ENCODE measurements at places on chromosomes 7 and 10. TPM values are rescaled to one million over a fixed set of nuclear protein-coding genes. Genes with fewer than 3 reads are reported as not detected.

- DNase-seq, result no peak
- no peaks in the 10 kb centered on the region for H3K27me3 ChIP-seq
- no peak overlapping the region for H3K27ac ChIP-seq
- H3K4me3 ChIP-seq, result no peak overlapping the region
- H3K36me3 ChIP-seq, result peaks cover 9% of the 10 kb centered on the region
Observed at GRCh38 chr7:102427019-102427405, 6.4 kb upstream of the ORAI2 start.

- no peaks in the 10 kb centered on the region for H3K36me3 ChIP-seq
- DNase-seq, result no peak
- H3K27ac ChIP-seq, result no peak overlapping the region
Observed at GRCh38 chr10:83995738-83996331, 143.5 kb upstream of the GHITM start.

DNA sequence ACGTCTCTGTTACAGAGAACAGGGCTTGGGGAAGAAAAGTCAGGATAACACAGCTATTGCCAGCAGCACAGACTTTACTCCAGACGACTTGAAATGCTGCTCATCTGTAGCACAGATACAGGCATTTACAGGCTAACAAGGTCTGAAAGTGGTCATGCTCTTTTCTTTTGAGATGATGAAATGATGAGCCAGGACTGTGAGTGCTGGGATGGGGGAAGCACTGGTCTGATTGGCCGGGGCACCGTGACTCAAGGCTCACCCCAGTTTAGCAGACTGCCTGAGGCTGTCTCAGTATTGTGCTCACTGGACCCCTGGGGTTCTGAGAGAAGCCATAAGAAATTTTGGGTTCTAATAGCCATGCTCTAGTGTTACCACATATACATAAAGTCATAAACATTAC is 12.4 kb downstream of the SMKR1 start:
- no peak overlapping the region for H3K27ac ChIP-seq
- peak; percentile 30 for DNase-seq
- no peaks in the 10 kb centered on the region for H3K36me3 ChIP-seq
- H3K4me3 ChIP-seq, result no peak overlapping the region

- H3K4me3 ChIP-seq, result no peak overlapping the region
- no peaks in the 10 kb centered on the region for H3K4me1 ChIP-seq
- no peaks in the 10 kb centered on the region for H3K36me3 ChIP-seq
- no peaks in the 10 kb centered on the region for H3K27me3 ChIP-seq
- H3K27ac ChIP-seq, result no peak overlapping the region
Observed at GRCh38 chr7:142414135-142414534, 156.3 kb upstream of the PRSS58 start.

GRCh38 chr10:14372606-14373005 is 41.9 kb upstream of the FRMD4A start:
- no peaks in the 10 kb centered on the region for H3K36me3 ChIP-seq
- DNase-seq, result no peak

GRCh38 chr10:62829622-62830021 is 13.5 kb upstream of the EGR2 start:
- H3K36me3 ChIP-seq, result no peaks in the 10 kb centered on the region
- no peaks in the 10 kb centered on the region for H3K4me1 ChIP-seq
- no peak overlapping the region for H3K27ac ChIP-seq
- no peak for DNase-seq
- no peaks in the 10 kb centered on the region for H3K27me3 ChIP-seq

- peak overlapping the region; percentile 59 for H3K27ac ChIP-seq
- peaks cover 7% of the 10 kb centered on the region for H3K36me3 ChIP-seq
- peaks cover 16% of the 10 kb centered on the region for H3K4me1 ChIP-seq
- H3K4me3 ChIP-seq, result peak overlapping the region; percentile 42
- no peaks in the 10 kb centered on the region for H3K27me3 ChIP-seq
Observed at GRCh38 chr10:5446390-5446926, 34.1 kb downstream of the NET1 start.

GRCh38 chr7:129843365-129843898 is 109.3 kb downstream of the UBE2H start:
- DNase-seq, result no peak
- no peaks in the 10 kb centered on the region for H3K27me3 ChIP-seq
- no peaks in the 10 kb centered on the region for H3K36me3 ChIP-seq

DNA sequence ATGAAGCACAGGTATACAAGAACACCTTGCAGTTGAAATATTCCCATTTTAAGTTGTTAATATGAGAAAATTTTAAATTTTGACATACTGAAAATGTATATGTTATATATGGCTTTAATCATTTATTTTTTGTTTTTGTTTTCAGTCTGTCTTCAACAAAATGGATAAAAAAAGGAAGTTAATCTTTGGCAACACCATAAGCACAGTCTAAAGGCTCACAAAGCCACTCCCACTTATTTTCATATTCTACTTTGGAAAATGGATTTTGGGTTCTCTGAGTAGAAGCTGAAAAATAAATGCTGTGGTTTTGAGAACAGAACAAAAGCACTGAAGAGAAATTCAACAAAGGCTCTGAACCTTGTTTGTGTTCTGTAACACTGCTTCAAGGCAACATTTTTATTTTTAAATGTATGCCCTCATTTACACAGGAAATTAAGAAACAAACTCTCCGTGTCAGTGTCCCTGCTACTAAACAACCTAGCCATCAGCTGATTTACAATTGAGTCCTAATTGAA is 81.3 kb upstream of the LRRN3 start:
- H3K27ac ChIP-seq, result no peak overlapping the region
- no peaks in the 10 kb centered on the region for H3K36me3 ChIP-seq
- DNase-seq, result no peak
- no peak overlapping the region for H3K4me3 ChIP-seq
- H3K27me3 ChIP-seq, result no peaks in the 10 kb centered on the region

GRCh38 chr7:2231992-2232765 is 566 bp downstream of the MAD1L1 start:
- H3K36me3 ChIP-seq, result peaks cover 40% of the 10 kb centered on the region
- no peaks in the 10 kb centered on the region for H3K27me3 ChIP-seq
- H3K4me1 ChIP-seq, result peaks cover 4% of the 10 kb centered on the region
- H3K4me3 ChIP-seq, result peak overlapping the region; percentile 97
- DNase-seq, result peak; percentile 31

DNA sequence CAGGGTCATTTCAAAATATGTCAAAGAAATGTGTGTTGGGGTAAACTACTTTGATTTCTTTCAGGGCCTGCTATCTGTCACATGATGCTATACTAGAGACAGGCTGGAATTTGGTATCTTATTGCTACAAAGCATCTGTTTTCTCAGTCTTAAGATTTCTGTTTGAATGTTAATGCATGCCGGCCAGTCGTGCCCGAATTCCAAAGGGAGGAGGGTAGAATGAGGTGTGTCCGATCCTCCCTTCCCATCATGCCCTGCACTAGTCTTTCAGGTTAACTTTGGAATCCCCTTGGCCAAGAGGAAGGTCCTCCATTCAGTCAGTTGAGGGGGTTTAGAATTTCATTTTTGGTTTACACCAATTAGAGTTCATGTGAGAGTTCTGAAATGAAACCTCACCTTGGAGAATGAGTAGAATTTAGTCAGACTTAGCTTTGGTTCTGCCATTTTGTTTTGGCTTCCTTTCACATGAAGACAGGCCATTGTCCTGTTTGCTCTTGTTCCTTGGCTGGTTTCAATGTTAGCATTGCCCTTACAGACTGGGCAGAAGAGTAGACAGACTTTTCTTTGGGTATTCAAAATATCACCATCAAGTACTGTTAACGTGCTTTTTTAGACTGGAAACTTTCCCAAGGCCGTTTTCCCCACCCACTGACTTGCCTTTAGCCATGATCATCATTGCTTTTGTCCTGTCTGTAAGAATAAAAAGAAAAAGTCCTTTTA is 95.8 kb downstream of the CAMK1D start:
- no peak for DNase-seq
- no peak overlapping the region for H3K4me3 ChIP-seq
- no peaks in the 10 kb centered on the region for H3K27me3 ChIP-seq
- no peak overlapping the region for H3K27ac ChIP-seq

- H3K4me3 ChIP-seq, result no peak overlapping the region
- H3K4me1 ChIP-seq, result no peaks in the 10 kb centered on the region
- no peak overlapping the region for H3K27ac ChIP-seq
- no peaks in the 10 kb centered on the region for H3K27me3 ChIP-seq
- DNase-seq, result no peak
Observed at GRCh38 chr10:10247585-10247984, 770.1 kb upstream of the CELF2 start.

Gene RSPH10B
- 0.41 TPM for total RNA-seq

DNA sequence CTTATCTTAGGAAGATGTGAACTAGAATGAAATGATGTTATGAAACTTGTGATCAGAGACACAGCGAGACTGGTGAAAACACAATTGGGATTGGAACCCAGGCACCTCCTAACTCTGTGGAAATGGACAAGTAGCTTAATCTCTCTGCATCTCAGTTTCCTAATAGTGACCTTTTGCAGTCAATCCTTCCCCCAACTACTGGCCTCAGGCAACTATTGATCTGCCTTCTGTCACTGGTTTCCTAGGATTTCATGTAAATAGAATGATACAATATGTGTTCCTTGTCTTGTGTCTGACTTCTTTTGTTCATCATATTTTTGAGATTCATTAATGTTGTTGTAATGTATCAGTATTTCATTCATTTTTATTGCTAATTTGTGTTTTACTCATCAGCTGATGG is 341.7 kb downstream of the REEP3 start:
- H3K27ac ChIP-seq, result no peak overlapping the region
- H3K4me1 ChIP-seq, result peaks cover 5% of the 10 kb centered on the region
- H3K4me3 ChIP-seq, result no peak overlapping the region
- H3K36me3 ChIP-seq, result no peaks in the 10 kb centered on the region

DNA sequence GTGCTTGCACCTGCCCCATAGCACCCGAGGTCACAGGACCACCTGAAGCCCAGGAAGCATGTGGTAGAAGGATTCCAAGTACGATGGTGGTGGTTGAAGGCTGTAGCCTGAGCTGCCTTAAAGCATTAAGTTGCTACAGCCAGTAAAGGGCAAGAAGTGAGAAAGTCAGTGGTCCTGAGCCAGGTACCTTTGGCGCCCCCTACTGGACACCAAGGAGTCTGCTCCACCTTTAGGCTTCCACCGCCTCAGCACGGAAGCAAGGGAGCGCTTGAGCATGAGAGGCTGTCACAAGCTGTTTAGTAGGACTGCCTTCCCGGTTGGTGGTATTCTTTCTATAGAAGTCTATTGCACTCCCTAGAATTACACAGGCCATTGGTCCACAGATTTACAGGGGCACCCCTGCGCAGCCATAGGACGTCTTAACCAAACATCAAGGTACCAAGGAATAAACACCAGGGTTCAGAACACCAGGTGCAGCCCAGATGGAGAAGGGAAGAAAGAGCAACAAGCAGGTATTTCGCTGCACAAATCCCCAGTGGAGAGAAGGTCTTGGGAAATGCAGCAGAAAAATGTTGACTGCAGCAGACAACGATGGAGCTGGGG is 2.2 kb downstream of the CRTAC1 start:
- H3K4me1 ChIP-seq, result peaks cover 9% of the 10 kb centered on the region
- peaks cover 90% of the 10 kb centered on the region for H3K27me3 ChIP-seq

DNA sequence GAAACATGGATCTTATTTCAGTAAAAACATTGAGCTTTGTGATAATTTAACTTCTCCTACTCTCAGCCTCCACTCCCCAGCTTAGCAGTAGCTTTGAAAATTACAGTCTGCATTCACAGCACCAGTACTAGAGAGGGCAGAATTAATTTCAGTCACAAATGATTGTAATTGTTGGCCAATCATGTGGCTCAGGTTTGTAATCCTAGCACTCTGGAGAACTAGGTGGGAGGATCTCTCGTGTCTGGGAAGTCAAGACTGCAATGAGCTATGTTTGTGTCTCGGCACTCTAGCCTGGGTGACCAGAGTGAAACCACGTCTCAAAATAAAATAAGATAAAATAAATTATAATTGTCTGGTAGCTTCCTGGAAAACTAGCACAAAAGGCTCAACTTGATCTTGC is 620.9 kb downstream of the TNS3 start:
- no peaks in the 10 kb centered on the region for H3K4me1 ChIP-seq
- no peak overlapping the region for H3K4me3 ChIP-seq
- H3K27ac ChIP-seq, result no peak overlapping the region

Gene STX1A
- 47.1 TPM for total RNA-seq

Gene PDZD7
- 0.26 TPM for total RNA-seq

DNA sequence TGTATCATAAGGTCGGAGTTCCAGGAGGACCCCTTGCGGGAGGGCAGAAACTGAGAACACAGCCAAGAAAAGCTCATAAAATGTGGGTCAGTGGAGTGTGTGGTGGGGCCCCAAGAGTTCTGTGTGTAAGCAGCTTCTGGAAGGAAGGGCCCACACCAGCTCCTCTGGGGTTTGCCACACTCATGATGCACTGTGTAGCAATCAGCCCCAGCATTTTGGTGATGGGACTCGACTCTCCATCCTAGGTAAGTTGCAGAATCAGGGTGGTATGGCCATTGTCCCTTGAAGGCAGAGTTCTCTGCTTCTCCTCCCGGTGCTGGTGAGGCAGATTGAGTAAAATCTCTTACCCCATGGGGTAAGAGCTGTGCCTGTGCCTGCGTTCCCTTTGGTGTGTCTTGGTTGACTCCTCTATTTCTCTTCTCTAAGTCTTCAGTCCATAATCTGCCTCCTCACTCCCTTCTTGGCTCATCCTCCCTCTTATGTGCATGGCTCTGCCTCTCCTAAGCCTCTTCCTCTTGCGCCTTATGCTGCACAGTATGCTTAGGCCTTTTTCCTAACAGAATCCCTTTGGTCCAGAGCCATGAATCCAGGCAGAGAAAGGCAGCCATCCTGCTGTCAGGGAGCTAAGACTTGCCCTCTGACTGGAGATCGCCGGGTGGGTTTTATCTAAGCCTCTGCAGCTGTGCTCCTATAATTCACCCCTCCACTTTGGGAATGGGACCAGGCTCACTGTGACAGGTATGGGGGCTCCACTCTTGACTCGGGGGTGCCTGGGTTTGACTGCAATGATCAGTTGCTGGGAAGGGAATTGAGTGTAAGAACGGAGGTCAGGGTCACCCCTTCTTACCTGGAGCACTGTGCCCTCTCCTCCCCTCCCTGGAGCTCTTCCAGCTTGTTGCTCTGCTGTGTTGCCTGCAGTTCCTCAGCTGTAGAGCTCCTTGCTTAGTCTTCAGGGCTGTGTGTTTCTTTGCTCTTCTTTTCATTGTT is 17.8 kb downstream of the PRSS2 start:
- DNase-seq, result no peak
- H3K36me3 ChIP-seq, result no peaks in the 10 kb centered on the region
- H3K4me1 ChIP-seq, result no peaks in the 10 kb centered on the region
- H3K4me3 ChIP-seq, result no peak overlapping the region
- H3K27ac ChIP-seq, result no peak overlapping the region

Gene CALML5
- total RNA-seq, result not detected

GRCh38 chr10:785089-785860 is 95.8 kb upstream of the DIP2C start:
- peak overlapping the region; percentile 44 for H3K4me3 ChIP-seq
- no peak overlapping the region for H3K27ac ChIP-seq
- no peaks in the 10 kb centered on the region for H3K4me1 ChIP-seq
- no peaks in the 10 kb centered on the region for H3K27me3 ChIP-seq

GRCh38 chr7:157927313-157927925 is 590.6 kb downstream of the DNAJB6 start:
- no peaks in the 10 kb centered on the region for H3K27me3 ChIP-seq
- H3K36me3 ChIP-seq, result no peaks in the 10 kb centered on the region
- no peak overlapping the region for H3K4me3 ChIP-seq
- no peak for DNase-seq

DNA sequence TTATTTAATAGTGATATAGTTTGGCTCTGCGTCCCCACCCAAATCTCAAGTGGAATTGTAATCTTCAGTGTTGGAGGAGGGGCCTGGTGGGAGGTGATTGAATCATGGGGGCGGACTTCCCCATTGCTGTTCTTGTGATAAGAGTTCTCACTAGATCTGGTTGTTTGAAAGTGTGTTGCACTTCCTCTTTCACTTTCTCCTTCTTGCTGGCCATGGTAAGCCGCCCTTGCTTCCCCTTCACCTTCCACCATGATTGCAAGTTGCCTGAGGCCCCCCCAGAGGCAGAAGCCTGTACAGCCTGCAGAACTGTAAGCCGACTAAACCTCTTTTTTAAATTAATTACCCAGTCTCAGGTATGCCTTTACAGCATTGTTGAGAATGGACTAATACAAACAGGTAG is 101.4 kb downstream of the MTPAP start:
- DNase-seq, result no peak
- H3K36me3 ChIP-seq, result no peaks in the 10 kb centered on the region
- H3K27me3 ChIP-seq, result no peaks in the 10 kb centered on the region
- H3K27ac ChIP-seq, result no peak overlapping the region
